ENCODE measurements at places on chromosomes 11 and 22.

GRCh38 chr11:118087931-118088330 is 1.2 kb upstream of the SMIM35 start:
- DNase-seq: no peak

GRCh38 chr11:115065830-115066664 is 387.7 kb downstream of the NXPE2 start:
- DNase-seq: no peak

- DNase-seq: no peak
Measured at GRCh38 chr11:63761931-63762653, 6.5 kb downstream of the ZFTA start.

DNA sequence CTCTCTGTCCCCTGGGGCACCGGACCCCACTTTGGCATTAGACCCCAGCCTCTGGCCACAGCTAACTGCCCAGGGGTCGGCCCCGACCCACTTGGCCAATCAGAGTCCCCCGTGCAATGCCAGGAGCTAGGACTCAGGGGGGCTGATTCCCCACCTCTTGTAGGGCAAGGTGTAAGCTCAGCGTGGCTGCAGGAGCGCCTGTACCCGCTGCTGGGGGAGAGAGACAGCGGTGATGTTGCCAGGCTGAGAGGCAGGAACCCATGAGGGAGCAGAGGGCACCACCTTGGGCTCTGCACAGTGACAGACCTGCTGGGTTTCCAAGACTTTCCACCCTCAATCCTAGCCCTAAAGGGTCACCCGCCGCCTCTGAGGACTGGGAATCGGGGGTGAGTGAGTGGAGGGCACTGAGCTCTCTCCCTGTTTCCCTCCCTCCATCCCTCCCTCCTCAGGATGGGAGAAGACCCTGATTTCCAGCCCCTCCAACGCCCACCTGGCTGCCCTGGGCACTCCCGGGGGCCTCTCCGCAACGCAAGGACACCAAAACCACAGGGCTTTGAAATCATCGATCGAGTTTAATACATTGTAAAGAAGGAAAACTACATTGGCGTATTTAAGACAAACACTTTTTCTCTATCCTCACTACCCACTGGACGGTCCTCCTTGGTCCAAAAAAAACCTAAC is 128.4 kb downstream of the ARHGAP8 start:
- DNase-seq: no peak

DNA sequence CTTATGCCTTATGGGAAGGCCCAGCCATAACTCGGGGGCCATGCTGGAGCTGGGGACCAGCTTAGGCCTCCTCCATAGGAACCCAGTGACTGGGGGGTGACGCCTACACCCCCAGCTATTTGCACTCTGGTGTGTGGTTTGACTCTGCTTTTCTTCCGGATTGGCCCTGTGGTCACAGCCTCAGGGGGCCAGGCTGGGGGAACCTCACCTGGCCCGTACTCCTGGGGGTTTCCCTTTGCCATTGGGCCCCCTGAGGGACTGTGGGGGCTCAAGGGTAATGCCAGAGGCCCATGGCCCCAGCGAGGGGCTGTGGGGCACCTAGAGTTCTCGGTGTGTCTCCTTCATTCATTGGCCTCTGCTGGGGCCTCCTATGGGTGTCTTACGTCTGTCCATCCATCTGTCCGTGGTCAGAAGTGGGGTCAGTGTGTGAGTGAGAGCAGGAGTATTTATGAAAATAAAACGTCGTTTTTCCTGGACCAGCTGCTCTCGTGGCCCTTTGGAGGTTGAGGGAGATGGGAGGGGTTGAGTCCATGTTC is 6.3 kb upstream of the SH3BP1 start:
- no peak for DNase-seq

GRCh38 chr11:128361451-128362020 is 225.8 kb downstream of the ETS1 start:
- no peak for DNase-seq

DNA sequence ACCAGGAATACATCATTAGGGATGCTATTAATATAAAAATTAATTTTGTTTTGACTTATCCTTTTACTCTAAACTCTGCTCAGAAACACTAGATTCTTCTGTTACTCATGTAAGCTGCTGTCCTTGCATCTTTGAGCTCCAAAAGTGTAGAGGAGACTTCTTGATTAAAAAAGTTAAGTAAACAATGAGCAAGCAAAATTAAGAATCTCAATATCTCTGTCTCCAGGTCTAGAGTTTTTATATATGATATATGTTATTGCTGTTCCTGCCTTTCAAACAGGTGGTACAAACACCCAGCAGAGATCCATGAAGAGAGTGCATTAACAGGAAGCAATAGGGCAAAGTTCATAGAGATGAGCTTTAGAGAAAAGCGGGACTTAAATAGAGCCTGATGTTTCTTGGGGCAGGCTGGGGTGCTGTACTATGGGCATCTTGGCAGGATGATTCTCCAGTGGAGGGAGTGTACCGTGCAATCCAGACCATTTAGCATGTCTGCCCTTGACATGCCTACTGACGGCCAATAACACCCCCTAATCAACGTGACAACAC is 6.9 kb downstream of the MAPK1 start:
- DNase-seq: no peak

DNA sequence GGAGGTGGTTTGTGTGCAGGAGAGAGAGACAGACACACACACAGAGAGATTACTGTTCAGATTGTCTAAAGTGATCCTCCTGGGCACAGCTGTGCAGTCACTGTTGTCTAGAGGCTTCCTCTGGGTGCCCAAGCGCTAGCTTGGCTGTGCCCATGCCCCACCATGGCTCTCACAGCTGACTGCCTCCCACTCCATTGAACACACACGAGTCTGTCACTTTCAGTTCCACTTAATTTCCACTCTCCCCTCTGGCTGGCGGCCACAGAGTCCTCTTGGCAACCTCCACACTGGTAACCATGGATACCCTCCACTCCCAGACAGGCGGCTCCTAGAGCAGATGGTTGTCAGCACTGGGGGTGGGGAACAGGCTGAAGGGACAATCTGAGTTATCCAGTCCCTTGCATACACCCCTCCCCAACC is 29.1 kb downstream of the MAP6 start:
- no peak for DNase-seq

DNA sequence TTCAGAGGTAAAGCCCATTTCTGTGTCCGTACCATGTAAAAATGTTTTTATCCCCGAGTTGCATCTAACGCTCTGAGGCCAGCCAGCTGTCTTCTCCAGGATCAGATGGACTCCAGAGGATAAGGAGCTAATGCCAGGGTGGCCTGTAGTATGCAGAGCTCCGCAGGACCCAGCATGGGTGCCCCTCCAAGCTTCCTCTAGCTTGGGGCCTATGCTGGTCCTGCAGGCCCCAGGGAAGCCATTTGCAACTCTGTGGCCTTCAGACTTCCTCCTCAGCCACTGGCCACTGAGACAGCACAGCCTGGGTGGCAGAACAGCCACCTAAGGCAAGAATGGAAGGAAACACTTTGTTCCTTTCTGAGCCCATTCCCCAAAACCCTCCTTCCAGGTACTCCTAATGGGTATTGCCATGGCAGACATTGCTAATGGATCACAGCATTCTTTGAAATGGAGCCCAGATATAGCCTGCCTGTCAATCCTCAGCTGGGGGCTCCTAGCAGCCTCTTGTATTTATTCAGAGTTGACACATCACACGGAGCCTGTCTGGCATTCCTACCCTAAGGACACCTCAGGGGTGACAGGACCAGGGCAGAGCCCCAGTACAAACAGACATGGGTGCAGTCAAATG is 4.7 kb downstream of the ADA2 start:
- DNase-seq: no peak

GRCh38 chr11:34206407-34207300 is 101.2 kb downstream of the NAT10 start:
- no peak for DNase-seq

DNA sequence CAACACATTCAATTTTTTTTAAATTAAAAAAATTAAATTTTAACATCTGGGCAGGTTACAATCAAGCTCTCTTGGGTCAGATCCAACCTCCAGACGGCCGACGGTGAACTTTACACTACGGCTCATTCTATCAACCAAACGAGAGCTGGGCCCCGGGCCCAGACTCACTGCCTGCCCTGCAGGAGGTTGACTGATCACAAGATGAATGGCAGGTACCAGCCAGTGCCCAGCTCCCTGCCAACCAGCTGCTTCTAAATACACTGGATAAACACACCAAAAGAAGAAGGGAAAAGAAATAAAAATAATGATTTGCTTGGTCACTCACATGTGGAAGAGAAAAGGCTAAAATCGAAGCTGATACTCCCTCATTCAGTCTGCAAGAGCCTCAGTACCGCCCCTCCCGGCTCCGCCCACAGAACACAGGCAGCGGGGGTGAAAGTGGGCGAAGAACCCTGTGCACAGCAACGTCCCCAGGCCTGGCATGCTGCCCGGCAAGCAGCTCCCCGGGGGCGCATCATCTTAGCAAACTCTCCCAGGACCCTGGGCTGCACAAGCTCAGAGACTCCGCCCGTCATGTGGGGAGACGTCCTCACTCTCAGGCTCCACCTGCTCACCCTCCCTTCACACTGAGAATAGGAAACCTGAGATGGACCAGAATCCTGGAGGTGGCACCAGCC is 303.4 kb downstream of the SHANK2 start:
- no peak for DNase-seq

DNA sequence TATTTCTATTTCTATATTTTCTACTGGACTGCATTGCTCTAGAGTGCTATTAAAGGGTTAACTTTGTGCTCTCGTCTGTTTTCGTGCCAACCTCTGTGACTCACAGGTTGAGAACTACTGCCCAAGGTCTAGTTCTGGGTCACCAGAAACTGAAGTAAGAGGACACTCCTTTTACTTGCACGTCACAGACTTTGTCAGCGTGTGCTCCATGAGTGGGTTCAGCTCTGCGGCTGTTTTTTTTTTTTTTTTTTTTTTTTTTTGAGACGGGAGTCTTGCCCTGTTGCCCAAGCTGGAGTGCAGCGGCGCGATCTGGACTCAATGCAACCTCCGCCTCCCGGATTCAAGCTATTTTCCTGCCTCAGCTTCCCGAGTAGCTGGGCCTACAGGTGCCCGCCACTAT is 49.8 kb downstream of the CLMP start:
- DNase-seq: no peak
